Astrocyte of the hippocampus (primary cell): ENCODE measurements at places on chromosomes 1 and 21.

GRCh38 chr21:26082549-26082948, 88.0 kb downstream of the APP start:
- no peak for DNase-seq

DNA sequence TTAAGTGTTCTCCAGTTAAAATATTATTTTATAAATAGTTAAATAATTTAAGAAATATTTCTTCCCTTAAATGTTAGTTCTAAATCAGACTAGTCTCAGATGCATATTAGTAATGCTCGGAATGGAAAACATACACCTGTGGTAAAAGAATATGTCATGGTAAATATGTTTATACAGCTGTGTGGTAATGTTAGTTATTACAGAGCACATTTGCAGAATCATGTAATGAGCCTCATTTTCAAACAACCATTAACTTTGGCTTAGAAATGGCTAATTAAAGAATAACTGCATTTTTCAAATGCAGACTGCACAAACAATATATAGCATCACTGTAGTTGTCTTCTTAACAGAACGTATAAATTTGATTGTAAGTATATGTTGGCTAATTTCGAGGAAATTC, 90.3 kb downstream of the DISP1 start:
- DNase-seq, result no peak

DNA sequence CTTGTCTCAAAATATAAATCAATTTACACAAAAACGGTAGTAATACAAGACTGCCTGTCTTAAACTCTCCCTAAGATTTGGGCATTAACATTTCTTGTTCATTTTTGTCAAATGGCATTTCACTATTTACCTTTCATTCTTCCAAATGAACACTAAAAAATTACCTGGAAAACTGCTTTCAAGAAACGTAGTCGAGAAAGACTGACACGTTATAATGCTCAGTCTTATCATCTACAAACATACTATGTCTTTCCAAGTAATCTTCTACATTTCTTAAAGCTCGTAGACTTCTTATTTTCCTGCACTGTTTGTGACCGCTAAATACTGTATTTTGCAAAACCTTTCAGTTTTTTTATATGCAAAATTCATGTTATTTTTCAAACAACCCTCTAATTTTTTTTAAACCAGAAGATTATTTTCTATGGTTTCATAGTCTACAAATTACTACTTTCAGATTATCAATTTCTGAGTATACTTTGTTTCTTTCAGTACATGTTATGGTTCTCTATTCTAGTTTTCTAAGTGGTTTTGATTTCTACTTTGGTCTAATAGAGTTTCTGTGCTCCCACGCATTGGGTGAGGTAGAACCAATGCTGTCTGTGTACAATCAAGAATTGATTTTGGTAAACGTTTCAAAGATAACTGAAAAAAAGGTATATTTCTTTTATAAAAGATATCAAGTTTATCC, 336.4 kb downstream of the SMYD3 start:
- no peak for DNase-seq

GRCh38 chr1:186550832-186551231, 89.9 kb upstream of the PDC start:
- no peak for DNase-seq

DNA sequence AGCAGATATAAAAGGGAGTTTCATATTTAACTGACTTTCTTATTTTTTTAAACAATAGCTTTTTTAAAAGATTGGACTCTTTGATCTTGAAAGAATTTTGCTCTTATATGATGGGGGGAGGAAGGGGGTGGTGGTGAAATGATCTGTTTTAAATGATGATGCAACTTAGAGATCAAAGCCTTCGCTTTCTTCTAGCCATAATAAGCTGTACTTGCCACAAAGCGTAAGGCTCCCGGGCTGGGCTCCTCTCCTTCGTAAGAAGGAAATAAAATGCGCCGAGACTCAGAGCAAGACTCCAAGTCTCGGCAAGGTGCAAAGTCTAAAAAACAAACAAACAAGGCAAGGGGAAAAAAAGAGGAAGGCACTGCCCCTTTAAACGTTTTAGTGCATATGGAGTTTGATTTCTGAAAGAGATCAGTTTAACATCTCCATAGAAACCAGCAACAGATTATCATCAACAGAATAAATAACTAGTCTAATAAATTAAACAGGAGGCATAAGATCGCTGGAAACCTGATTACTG, 3.3 kb downstream of the CASZ1 start:
- DNase-seq, result peak; percentile 33

GRCh38 chr21:36246080-36246631, 73.8 kb upstream of the MORC3 start:
- peak; percentile 27 for DNase-seq

GRCh38 chr1:26747048-26747447, 40.7 kb upstream of the PIGV start:
- no peak for DNase-seq

DNA sequence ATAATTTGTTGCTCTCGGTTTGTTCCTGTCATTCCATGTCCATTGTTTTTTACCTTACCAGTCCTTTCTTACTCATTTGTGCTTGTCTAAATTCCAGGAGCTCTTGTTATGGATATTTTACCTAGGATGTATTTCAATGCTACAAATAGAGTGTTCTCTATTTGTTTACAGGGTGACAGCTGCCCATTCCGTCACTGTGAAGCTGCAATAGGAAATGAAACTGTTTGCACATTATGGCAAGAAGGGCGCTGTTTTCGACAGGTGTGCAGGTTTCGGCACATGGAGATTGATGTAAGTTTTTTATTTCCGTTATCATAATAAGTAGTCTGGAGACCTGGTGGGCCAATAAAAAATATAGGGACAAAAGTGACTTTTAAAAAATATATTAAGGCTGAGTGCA, 23.0 kb downstream of the ZBED6 start:
- DNase-seq, result no peak

DNA sequence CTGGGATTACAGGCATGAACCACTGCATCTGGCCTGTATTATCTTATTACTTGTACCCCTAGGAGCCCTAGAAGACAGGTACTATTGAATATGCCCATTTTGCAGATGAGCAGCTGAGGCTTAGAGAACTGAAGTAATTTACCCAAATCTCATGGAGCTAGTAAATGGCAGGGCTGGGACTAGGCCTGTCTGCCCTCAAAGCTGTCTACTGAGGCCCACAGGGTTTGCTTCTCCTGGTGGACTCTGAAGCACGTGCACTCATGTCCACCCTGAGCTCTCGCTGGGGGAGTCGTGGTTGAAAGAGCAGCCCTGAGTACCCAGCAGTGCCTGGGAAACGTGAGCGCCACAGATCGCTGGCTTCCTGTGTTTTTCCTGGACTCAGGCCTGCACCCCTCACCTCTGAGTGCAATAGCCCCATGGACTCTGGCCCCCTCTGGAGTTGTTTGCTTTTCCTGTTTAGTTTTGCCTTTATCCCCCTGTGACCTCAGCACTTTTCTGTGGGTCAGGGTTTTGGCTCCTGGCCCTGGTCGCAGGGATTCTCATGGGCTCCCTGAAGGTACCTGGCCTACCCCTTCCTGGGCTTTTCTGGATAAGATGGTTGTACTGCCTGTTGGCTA, 52.4 kb downstream of the ARHGEF10L start:
- DNase-seq, result peak; percentile 20

DNA sequence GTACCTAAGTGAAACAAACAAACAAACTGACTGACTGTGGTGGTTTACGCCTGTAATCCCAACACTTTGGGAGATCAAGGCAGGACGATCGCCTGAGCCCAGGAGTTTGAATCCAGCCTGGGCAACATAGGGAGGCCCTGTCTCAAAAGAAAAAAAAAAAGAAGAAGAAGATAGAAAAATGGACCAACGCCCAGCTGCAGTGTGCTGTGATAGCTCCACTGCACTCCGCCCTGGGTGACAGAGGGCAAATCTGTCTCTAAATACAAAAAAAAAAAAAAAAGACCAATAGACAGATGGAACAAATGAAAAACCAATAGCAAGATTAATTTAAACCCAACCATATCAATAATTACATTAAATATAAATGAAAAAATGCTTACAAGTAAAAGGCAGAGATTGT, 13.9 kb downstream of the AKR7A3 start:
- no peak for DNase-seq

GRCh38 chr1:97758541-97759057, 162.2 kb downstream of the DPYD start:
- DNase-seq, result no peak

- no peak for DNase-seq
Observed at GRCh38 chr21:43613755-43614638, 45.3 kb downstream of the HSF2BP start.

DNA sequence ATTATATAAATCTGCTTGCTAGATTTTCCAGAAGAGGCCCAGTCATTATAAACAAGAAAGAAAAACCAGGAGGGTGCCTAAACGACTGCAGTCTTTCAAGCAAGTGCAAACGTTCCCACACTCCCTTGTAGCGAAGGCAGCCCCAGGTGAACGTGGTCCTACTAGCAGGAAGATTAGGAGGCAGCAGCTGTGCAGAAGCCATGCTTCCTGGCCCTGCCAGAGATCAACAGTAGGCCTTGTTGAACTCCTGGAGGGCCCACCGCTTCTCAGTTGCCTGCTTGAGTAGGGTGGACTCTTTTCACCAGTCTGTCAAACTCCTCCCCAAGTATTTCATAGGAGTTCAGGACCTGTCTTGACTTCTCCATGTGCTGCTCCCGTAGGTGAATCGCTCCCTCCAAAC, 163.0 kb upstream of the GORAB start:
- DNase-seq, result no peak

DNA sequence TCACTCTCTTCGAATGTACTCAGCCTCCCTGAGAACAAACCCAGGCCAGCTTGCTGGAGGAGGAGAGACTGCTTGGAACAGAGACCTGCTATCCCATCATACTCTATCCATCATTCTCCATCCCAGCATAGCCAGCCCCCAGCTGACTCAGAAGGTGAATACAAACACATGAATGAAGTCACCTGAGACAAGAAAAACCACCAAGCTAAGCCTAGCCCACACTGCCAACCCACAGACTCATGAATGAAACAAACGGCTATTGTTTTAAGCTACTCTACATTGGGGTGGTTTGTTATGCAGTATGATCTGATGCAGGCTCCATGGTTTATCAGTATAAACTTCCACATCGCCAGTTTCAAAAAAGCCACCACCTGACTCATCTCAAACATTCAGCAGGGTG, 395.6 kb downstream of the SETD4 start:
- peak; percentile 72 for DNase-seq

DNA sequence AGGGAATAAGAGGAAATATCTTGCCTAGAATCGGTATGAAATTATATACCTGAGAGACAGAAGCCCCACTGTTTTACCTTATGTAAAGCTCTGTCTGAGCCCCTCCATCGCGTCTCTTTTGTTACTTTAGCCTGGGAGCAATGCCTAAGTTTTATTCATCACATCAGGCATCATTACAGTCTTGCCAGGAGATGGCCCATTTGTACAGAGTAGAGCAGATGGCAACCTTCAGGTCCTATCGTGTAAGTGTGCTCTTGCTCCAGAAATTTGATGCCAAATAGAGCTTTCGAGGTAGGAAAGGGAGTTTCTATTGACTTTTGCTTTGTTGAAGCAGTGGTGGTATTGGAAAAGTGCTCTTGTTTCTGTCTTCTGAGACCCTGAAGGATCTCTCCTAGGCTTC, 24.9 kb downstream of the CFAP126 start:
- no peak for DNase-seq
